NCI-H1436 treated with DMSO at 0.1 percent for 48 hours (cell line): ENCODE measurements at places on chromosomes 1 and 21.

DNA sequence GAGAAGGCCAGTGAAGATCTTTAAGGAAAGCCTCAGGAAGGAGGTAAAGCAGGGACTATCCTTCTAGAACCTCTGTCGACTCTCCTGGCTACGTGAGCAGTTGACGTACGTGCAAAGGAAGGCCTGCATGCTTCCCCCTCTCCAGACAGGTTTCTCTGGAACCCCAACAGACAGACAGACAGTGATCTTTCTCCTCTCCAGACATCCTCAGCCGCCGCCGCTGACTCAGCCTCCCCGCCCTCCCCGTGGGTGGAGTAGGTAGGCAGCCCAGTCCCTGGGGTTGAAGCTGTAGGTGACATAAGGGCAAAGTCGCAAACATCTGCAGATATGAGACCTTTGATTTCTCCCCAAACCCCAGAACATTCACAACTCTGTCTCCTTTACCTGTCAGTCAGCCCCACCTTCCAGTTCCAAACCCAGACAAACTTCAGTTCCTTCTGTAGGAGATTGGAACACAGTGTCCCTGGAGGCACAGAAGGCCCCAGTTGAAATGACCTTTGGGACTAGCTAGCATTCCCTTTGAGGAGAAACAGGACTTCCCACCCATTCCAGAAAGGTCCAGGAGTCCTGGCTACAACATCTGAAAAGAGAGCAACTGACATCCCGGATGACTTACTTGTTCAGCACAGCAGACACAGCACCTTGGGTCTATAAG lies 146.0 kb upstream of the JUN start:
- DNase-seq = no peak

DNA sequence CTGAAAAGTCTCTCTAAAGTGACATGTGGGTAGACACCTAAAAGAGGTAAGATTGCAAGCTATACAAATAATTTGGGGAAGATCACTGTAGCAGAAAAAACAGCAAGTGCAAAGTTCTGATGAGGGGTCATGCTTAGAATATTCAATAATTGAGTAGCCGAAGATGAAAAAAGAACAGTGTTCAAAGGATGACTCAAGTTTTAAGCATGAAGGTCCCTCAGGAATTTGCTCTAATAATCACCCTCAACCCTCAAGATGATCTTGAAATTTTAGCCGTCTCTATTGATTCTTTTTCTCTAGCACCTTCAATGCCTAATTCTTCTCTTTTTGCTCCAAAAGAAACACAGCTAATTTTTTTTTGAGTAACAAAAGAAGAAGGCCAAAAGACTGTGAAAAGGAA lies 190.6 kb upstream of the ZNHIT6 start:
- DNase-seq = no peak

DNA sequence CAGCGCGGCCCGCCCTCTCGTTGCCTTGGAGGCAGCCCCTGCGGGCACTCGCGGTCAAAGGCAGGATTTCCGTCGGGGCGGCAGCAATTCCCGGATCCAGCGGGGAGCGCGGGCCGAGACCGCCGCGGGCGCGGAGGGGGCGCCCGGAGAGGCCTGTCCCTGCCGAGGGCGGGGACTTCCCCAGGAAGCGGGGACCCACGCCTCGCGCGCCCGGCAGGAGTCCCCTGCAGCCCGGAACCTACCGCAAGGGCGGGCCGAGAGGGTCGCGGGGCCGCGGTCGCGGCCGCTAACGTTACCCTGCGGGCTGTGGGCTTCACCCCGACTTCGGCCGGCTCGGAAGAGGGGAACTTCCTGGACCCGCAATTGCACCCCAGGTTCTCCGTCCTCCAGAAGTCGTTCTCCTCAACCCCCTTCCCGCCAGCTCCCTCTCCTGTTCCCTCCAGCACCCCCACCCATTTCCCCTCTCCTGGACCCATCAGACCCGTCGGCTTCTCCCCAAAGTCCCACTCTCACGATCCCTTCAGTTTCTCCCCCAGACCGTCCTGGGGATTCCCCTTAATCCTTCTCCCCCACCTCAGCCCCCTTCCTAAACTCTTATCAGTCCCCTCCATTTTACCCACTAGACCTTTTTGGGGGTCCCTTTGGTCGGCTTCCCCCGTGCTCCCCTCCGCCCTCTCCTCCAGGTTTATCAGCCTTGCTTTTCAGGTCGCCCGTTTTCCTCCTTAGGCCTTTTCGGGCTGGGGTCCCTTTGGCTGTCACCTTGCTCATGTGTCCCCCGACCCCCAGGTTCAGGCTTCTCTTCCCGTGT lies 604 bp downstream of the FGR start:
- DNase-seq = no peak

GRCh38 chr1:180720753-180721152 lies 88.9 kb downstream of the XPR1 start:
- no peak for DNase-seq

DNA sequence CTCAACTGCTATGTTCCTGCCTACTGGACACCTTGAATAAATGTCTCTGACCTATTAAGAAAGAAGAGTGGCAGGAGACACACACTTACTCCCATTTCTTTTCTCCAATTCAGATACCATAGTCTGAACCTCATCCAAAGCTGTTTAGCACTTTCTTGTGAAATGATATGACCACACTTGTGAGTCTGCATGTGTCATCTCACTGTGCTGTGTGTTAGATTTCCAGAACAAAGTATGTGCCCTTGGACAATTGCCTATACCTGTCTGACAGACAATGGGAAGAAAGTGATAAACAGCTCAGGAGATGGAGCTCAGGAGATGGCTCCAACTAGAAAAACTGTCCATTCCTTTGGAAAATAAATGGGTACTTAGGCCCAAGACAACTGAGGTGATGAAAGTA lies 48.4 kb downstream of the USP48 start:
- DNase-seq = no peak

GRCh38 chr1:4380564-4381168 lies 273.7 kb upstream of the AJAP1 start:
- no peak for DNase-seq

DNA sequence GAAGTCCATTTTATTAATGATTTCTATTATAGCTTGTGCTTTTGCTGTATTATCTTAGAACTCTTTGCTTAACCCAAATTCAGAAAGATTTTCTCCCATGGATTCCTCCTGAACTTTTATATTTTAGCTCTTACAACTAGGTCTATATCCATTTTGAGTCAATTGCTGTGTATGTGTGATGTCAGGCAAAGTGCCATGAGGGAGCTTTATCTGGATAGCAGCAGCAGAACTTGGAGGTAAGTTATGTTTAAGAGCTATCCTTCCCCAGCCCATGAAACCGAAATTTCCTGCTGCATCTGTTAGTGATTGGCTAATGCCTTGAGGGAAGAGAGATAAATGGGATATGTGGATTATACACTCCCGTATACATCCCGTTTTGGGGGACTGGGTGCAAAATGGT lies 29.9 kb downstream of the ADAM30 start:
- DNase-seq = no peak

GRCh38 chr1:74193908-74194307 lies 4.1 kb downstream of the LRRIQ3 start:
- DNase-seq = no peak

DNA sequence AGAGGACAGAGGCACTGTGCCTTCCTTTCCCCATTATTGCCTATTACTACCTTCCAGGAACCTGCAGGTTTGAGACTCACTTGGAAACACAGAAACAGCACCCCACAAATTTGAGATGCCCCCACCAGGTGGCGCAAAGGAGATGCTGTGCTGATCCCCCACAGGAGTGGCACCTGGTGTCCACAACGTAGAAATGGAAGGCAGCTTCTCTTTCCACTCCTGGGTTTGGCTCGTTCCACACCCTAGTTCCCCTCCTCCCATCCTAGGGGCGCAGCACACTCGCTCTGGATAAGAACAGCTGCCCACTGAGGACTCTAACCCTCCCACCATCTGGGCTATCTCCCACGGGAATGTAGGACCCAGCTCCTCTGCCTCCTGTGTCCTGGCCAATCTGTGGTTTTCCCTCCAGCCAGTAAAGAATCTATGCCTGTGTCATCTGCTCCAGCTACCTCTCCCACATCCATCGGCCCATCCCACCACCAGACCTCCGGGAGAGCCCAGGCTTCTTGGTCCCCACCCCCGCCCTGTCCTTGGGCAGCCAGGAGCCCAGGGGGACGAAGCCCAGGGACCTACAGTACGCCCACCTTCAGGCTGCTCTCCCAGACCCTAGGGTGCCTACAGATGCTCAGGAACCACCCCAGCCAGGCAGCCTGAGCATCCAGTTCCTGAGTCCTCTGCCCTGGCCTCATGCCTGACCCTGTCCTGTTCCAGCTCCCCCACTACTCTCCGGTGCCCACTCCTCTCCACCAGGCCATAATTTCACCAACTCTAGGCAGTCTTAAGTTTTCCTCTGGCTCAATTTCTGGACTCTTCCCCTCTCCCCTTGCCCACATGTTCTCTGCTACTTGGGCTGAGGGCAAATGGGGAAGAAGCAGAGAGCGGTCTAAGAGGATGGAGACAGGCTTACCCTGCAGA lies 549 bp downstream of the THBS3 start:
- DNase-seq = peak; percentile 45

GRCh38 chr1:200478239-200478623 lies 68.4 kb upstream of the ZNF281 start:
- no peak for DNase-seq

- DNase-seq = no peak
Observed at GRCh38 chr1:196295766-196296165, 312.5 kb downstream of the KCNT2 start.

- no peak for DNase-seq
Observed at GRCh38 chr1:114388432-114389003, 122.5 kb downstream of the TRIM33 start.

GRCh38 chr1:56355422-56355821 lies 223.9 kb downstream of the PLPP3 start:
- no peak for DNase-seq

DNA sequence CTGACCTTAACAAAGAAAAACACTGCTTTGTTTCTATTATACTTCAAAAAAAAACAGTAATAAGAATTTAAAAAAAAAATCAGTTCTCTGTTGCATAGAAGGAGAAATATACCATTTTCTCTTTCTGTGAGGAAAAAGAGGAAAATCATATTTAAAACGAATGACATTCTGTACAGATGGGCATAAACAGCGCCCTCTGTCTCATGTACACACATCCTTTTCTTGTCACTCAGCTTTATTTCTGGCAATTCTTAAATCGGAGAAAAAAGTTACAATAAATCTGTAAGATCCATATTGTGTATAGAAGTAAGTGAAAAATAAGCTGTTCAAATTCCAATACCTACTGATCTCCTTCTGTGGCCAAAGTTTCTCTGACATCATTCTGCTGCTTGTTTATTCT lies 245.4 kb downstream of the SMYD3 start:
- no peak for DNase-seq

DNA sequence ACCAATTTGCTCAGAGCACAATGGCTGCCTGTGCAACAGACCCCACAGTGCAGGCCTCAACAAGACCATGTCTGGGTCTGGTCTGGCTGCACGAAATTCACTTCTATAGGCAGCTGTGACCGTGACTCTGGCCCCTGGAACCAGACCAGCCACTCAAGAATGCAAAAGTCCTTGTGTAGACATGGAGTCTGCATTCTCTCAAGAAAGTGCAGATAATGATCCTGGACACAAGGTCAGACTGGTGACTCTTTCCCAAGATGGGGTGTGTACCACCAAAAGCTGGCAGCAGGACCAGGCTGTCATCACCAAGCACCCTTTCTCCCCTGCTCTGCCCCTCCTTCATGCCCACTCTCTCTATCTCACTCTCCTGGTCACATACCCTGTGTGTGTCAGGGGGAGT lies 7.1 kb upstream of the METTL25B start:
- no peak for DNase-seq

DNA sequence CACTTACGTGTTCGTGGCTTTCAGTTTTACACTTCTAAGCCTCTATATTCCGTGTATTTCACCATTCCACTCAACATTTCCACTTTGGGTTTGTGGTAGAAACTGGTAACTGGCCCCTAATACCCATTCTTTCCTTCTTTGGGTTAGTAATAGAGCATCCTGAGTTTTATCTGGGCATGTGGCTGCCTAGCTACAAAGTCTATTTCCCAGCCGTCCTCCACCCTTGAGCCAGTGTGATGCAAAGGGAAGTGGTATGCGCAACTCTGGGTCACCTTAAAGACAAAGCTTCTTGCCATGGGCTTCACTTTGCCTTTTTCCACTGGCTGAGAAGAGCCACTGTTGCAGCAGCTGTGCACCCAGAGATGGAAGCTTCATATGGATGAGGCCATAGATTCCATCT lies 73.9 kb downstream of the LAMC2 start:
- no peak for DNase-seq

GRCh38 chr1:7967651-7968050 lies 6.1 kb downstream of the PARK7 start:
- no peak for DNase-seq

- DNase-seq = no peak
Observed at GRCh38 chr1:3033790-3034090, 12.5 kb downstream of the ACTRT2 start.

DNA sequence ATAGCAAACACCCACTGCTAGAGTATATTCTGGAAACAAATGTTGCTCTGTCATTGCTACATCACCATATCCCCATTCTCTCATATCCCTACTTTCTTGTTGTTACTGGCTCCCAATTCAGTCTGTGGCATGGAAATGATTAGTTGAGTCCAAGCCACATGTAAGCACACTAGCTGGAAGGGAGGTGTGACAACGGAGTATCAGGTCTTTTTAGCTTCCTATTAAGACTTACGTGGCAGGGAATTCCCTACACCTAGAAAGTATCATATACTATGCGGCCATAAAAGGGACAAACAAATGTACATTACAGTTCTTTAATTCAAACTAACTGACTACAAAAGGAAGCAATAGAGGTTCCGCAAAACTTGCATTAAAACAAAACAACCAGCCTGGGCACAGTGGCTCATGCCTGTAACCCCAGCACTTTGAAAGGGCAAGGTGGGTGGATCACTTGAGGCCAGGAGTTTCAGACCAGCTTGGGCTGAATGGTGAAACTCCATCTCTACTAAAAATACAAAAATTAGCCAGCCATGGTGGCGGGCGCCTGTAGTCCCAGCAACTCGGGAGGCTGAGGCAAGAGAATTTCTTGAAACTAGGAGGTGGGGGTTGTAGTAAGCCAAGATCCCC lies 48.6 kb downstream of the INTS7 start:
- no peak for DNase-seq

DNA sequence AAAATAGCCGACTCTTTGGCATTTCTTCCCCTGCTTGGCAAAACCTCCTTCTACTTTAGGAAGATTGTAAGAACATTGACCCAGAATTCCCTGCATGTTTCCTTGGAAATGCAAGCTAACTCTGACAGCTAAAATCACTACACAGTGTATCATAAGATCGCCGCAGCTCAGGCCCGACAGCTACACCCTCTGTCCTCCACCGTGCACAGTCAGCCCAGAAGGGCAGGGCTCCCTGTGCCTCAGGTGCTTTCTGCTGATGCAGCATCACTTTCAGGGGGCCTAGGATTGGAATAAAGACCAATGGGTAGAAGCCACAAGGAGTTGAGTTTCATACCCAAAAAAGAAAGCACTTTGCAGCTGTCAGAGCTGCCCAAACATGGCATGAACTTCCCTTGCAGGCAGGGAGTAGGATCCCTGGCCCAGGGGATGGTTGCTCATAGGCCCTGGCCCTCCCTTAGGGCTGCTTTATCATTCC lies 145.3 kb downstream of the SEC16B start:
- DNase-seq = no peak

- DNase-seq = peak; percentile 85
Observed at GRCh38 chr1:12629511-12629956, 11.5 kb upstream of the DHRS3 start.
